Upper lobe of right lung (tissue), 1 donor: ENCODE measurements at places on chromosomes 3 and 15. TPM values are rescaled to one million over a fixed set of nuclear protein-coding genes. Genes with fewer than 3 reads are reported as not detected.
A peak's percentile ranks its signal among the peaks of the same experiment; 100 is the strongest.

DNA sequence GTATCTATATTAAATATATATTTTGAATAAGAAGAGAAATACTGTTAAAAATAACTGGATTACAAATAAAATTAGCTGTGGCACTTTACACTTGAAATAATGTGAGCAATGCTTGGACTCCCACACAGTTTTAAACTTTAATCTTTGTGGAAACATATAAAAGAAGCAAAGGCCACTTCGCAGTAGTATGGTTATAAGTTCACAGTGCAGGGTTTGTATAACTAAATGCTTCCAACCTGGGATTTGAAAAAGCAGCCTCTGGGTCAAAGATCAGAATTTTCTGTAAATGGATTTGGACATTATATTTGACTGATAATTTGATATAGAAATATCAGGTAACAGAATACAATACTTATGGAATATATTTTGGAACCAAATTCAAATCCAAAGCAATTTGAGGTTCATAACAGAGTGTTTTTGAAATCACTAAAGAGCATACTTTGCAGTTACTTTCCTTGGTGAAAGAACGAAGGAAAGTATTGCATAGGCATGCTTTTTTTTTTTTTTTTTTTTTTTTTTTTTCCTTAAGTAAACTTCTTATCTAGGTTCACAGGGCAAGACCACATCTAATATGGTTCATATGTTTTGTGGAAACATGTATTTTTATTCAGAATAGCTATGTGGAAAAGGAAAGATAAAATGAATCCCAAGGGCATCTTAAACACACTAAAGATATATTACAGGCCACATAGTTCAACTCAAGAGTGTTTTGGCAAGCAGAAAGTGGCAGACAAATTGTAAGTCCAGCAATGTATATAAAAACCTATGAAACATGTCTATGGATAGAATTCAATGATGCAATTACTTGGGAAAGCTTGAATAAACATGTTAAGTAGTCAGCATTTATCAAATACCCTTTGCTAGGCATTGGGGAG, 47.1 kb upstream of the SGO1 start:
- no peak for DNase-seq
- H3K4me1 ChIP-seq: no peaks in the 10 kb centered on the region
- H3K4me3 ChIP-seq: no peak overlapping the region
- no peaks in the 10 kb centered on the region for H3K27me3 ChIP-seq
- H3K27ac ChIP-seq: no peak overlapping the region

Gene STRIT1
- not detected for total RNA-seq

- no peak overlapping the region for H3K27ac ChIP-seq
- no peak for DNase-seq
Observed at GRCh38 chr15:36658898-36659639, 79.6 kb downstream of the CDIN1 start.

DNA sequence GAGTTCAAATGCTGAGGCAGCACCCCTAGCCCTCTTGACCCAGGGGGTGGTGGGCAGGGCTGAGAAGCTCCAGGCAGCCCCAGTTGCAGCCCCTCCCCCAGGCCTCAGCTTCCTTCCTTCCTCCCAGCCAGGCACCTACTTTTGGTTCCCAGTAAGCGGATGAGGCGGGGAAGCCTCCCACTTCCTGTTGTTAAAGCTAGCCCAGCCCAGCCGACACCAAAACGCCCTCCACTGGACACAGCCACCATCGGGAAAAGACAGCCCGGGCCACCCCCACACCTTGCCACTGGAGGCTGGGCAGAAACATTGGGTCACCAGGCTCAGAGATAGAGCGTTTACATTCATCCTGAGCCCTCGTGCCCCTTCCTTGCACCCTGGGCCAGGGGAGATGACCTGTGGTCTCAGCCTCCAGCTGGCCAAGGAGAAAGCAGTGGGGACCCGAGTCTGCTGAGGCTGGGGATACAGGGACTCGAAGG, 3.5 kb downstream of the DUSP7 start:
- H3K4me1 ChIP-seq: peaks cover 65% of the 10 kb centered on the region
- peak overlapping the region; percentile 91 for H3K4me3 ChIP-seq
- no peaks in the 10 kb centered on the region for H3K27me3 ChIP-seq

DNA sequence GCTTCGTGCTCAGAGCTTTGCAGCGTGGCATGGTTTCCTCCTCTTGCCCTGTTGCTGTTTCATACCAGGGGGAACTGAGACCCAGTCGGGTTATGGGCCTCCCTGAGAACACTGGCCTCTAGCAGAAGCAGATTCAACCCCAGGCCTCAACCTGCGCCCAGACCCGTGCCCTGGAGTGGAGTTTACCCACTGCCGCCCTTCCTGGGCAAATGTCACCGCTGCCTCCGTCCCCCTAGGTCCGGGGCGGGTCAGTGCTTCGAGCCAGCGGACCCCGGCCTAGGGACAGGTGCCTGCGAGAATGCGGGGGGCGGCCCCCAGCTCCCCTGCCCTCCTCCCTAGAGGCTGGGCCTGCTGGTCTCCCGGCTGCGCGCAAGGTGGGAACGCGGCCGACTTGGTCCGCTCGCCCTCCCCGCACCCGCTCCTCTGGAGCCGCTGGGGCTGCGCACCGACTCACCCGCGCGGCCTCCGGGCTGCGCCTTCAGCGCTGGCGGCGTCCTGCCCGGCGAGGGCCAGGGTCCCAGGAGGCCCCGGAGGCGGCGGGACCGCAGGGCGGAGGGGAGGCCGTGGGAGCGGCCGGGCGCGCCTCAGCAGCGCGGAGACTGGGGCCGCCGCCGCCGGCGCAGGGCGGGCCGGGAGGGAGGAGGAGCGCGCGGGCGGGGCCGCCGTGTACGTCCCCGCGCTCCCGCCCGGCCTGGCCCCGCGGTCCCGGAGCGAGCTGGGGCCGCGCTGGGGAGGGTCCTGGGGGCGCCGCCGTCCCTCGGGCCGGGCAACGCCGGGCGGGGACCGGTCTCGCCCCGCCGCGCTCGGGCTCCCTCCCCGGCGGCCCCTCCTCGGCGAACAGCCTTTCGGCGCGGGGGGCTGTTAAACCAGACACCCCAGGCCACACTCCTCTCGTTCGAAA, at the start of gene PIGZ:
PIGZ (minus strand) TSS at position 601 of the 901 bp plus-strand sequence. CDS start 16,802 bp downstream, outside the sequence.
- peak; percentile 78 for DNase-seq
- peak within 1 kb of the TSS; percentile 68 for H3K27ac ChIP-seq
- peaks cover 13% of the 10 kb centered on the region for H3K4me1 ChIP-seq
- no peaks in the 10 kb centered on the region for H3K27me3 ChIP-seq

DNA sequence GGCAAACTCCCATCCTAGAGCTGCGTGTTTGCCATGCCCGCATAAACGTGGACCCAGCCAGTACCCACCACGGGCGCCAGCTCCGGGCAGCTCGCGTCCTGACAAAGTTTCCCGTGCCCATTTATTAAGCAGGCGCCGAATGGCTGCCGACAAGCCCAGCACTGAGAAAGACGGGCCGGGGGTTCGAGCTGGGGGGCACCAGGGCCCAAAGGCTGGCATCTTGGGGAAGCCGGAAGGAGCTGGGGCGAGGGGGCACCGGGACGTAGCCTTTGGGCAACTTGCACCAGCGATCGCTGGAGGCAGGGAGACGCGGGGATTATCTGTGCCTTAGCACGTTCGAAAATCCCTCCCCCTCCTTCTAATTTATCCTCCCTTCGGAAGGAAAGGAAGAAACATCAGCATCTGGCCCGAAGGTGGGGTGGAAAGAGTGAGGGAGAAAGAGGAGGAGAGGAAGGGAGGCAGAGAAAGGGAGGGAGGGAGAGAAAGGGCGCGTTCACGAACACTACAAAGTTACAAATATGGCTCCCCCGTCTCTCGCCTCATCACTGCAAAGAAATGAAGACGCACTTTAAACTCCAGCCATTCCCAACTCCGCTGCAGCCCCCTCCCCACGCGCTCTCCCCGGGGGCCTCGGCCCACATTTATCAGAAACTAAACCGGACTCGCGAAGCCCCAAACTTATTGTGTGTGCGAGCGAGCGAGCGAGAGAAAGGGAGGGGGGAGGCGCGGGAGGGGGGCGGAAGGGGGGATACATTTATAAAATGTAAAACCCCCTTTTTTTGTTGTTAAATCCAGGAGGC, 1.0 kb downstream of the ANP32A start:
- H3K27me3 ChIP-seq: no peaks in the 10 kb centered on the region
- H3K4me1 ChIP-seq: peaks cover 28% of the 10 kb centered on the region
- no peaks in the 10 kb centered on the region for H3K36me3 ChIP-seq
- DNase-seq: peak; percentile 72
- peak overlapping the region; percentile 96 for H3K4me3 ChIP-seq

GRCh38 chr3:156416846-156417558, 137.9 kb downstream of the SSR3 start:
- no peaks in the 10 kb centered on the region for H3K27me3 ChIP-seq
- no peak overlapping the region for H3K27ac ChIP-seq
- no peak for DNase-seq
- no peaks in the 10 kb centered on the region for H3K4me1 ChIP-seq
- H3K36me3 ChIP-seq: no peaks in the 10 kb centered on the region
- no peak overlapping the region for H3K4me3 ChIP-seq

DNA sequence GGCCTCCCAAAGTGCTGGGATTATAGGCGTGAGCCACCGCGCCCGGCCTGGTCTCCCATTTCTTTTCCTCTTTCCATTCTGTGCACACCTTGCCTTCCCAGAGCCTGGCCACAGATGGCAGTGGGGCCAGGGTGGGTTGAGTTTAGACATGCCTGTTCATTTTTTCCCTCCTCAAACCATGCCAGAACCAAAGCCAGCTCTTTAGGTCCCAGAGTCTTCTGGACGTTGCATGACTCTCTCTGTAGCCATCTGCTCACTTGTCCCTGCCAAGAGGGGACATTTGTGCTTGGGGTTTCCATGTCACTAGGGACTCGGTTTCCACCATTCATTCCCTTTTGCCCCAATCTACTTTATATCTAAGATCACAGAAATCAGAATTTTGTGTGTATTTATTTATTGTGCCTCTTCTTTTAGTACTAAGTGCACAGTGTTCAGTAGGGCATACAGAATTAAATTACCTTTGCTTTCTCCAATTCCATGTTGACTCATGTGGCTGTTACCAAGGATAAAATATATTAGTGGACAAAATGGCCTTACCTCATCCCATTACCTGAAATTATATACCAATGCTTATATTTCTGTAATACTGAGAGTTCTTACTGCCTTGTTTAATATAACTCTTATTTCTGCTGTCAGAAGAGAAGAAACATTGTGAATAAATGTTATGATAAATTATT, 49.6 kb downstream of the USP13 start:
- H3K27me3 ChIP-seq: no peaks in the 10 kb centered on the region
- no peak overlapping the region for H3K27ac ChIP-seq
- peaks cover 2% of the 10 kb centered on the region for H3K36me3 ChIP-seq
- no peak for DNase-seq

GRCh38 chr3:130894986-130895280, 1.0 kb downstream of the ATP2C1 start:
- H3K27ac ChIP-seq: peak overlapping the region; percentile 98
- no peaks in the 10 kb centered on the region for H3K27me3 ChIP-seq
- no peaks in the 10 kb centered on the region for H3K36me3 ChIP-seq
- H3K4me1 ChIP-seq: peaks cover 17% of the 10 kb centered on the region
- no peak for DNase-seq

DNA sequence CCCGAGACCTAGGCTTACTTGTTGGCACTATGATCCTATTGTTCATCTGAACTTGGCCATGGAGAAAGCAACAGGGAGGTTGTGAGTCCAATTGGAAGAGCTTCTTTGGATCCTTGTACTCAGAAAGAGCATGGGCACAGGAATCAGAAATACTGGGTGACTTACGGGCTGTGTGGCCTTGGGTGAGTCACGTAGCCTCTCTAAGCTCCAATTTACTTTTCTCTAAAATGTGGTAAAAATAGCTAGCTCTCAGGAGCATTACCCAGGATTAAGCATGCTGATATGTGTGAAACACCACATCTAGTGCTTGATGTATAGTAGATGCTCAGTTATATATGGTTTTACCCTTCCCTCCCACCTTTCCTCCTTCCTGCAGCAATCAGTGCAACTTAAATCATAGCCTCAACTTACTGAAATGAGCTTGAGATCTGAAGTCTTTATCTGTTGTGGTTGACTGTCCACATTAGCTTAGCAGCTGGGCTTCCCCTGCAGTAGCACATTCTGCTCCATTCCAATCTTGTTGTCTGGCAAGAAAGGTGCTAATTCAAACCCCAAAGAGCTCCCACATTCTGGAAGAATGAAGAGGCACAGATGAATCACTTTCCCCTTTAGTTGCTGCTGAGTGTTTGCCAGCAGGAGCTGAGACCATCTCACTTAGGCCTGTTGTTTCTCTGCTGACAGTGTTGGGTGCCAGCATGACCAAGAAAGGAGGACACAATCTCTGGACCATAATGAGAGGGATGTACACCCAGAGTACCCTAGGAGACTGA, 299.1 kb upstream of the TRIM42 start:
- DNase-seq: no peak
- no peaks in the 10 kb centered on the region for H3K4me1 ChIP-seq
- H3K27ac ChIP-seq: no peak overlapping the region
- no peaks in the 10 kb centered on the region for H3K36me3 ChIP-seq
- H3K27me3 ChIP-seq: no peaks in the 10 kb centered on the region
- no peak overlapping the region for H3K4me3 ChIP-seq

DNA sequence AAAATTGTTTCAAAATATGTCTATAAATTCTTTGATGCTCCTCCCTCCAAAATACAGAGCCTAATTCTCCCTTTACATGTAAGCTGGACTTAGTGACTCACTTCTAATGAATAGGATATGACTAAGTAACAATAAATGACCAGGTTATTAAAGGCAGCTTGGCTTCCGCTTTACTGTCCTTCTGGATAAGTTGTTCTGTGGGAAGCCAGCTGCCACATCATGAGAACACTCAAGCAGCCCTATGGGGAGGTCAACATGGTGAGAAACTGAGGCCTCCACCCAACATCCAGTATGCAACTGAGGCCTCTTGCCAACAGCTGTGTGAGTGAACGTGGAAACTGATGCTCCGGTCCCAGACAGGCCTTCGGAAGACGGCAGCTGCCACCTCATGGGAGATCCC, 247.3 kb upstream of the CHRM5 start:
- no peaks in the 10 kb centered on the region for H3K36me3 ChIP-seq
- H3K4me1 ChIP-seq: no peaks in the 10 kb centered on the region
- H3K27ac ChIP-seq: no peak overlapping the region
- DNase-seq: no peak
- H3K4me3 ChIP-seq: no peak overlapping the region

Gene ABHD17C
- 41.4 TPM for total RNA-seq

GRCh38 chr3:147361454-147362420, 44.6 kb downstream of the ZIC4 start:
- H3K27me3 ChIP-seq: peaks cover 64% of the 10 kb centered on the region
- H3K4me1 ChIP-seq: no peaks in the 10 kb centered on the region
- peak; percentile 72 for DNase-seq
- no peak overlapping the region for H3K4me3 ChIP-seq
- H3K36me3 ChIP-seq: no peaks in the 10 kb centered on the region

Gene PHLDB2
- total RNA-seq: 60.8 TPM

Gene ZNF502
- 4.1 TPM for total RNA-seq
